Activated naive CD4-positive, alpha-beta T cell treated with anti-CD3 and anti-CD28 coated beads for 36 hours (primary cell): ENCODE measurements at places on chromosomes 3 and 15. TPM values are rescaled to one million over a fixed set of nuclear protein-coding genes. Genes with fewer than 3 reads are reported as not detected.

DNA sequence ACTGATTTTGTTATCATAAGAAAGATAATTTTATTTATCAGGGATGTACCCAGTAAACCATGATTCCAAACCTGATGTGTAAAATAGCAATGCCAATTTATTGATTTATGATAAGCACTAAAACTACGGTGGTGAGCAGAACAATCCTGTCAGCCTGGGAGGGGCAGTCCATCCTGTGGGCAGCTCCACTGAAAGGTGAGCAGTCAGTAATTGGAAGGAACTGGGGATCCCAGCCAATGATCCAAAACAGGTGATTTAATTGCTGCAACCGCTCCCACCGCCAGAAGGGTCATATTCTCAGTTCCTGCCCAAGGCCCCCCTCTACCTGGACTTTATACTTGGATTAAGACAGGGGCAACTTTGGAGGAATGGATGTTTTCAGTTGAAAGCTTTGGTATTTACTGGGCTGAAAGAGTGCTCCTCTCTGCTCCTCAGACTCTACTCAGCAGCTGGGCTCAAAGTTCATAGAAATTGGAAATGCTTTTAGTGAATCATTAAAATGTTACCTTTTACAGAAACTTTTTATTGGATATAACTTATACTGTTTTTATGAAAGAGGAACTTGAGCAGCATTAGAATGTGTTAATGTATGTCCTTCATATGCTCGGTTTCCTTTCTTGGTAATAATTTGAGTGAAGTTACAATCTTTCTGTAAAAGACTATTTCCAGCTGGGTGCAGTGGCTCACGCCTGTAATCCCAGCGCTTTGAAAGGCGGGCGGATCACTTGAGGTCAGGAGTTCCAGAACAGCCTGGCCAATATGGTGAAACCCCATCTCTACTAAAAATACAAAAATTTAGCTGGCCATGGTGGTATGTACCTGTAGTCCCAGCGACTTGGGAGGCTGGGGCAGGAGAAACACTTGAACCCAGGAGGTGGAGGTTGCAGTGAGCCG lies 198.6 kb upstream of the IL12A start:
- no peak for DNase-seq

DNA sequence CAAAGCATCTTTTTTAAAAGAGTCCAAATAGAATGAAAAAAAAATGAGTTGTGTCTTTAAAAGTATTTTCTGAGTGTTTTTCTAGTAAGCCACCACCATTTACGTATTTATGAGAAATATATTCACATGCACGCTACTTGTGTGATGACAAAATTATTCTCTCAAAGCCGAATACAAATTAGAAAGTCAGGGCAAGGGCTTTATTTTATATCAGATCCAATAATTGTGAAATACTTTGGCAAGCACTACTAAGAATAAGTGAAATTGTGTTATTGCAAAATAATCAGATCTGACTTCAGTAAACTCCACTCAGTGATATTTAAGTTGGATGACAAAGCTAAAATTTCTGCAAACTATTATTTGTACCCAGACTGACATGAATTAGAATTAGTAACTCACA lies 589.3 kb upstream of the KCNMB2 start:
- DNase-seq = no peak

Gene SLC22A14
- total RNA-seq = not detected

DNA sequence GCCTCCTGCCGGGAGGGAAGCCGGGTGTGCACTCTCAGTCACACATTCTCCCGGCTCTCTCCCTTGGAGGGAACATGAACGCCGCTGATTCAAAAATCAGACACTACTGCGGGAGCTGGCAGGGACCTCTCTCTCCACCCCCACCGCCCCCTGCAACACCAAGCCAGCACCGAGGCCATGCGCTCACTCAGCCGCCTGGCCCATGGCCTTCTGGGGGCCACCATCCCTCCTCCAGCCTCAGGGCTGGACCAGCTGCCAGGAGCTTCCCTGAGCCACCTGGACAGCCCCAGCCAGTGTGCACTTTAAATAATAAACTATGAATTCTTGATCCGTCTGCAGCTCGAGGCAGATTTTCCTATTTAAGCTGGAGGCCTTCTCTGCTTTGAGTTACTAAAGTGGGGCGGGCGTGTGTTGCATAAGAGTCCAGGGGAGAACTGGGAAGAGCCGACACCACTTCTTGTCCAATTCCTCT lies 30.6 kb downstream of the ADAMTS17 start:
- no peak for DNase-seq

GRCh38 chr15:74399100-74399499 lies 31.7 kb upstream of the CYP11A1 start:
- no peak for DNase-seq

DNA sequence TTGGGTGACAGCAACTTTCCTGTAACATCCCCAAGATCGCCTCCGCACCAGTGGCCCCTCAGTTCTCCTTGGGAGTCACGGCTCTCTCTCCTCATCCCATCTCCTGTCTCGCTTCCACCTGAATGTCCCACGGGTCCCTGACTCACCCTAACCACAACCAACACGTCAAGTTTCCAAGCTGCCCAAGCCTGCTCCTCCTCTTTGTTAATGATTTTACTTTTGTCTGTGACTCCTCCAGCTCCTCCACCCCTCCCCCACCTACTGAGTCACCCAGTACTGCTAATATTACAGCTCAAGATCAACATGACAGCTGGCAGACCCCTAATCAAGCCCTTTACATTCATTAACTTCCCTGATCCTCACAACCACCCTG lies 39.3 kb downstream of the BDH1 start:
- peak; percentile 69 for DNase-seq

GRCh38 chr3:64739971-64740631 lies 52.3 kb upstream of the ADAMTS9 start:
- DNase-seq = no peak

DNA sequence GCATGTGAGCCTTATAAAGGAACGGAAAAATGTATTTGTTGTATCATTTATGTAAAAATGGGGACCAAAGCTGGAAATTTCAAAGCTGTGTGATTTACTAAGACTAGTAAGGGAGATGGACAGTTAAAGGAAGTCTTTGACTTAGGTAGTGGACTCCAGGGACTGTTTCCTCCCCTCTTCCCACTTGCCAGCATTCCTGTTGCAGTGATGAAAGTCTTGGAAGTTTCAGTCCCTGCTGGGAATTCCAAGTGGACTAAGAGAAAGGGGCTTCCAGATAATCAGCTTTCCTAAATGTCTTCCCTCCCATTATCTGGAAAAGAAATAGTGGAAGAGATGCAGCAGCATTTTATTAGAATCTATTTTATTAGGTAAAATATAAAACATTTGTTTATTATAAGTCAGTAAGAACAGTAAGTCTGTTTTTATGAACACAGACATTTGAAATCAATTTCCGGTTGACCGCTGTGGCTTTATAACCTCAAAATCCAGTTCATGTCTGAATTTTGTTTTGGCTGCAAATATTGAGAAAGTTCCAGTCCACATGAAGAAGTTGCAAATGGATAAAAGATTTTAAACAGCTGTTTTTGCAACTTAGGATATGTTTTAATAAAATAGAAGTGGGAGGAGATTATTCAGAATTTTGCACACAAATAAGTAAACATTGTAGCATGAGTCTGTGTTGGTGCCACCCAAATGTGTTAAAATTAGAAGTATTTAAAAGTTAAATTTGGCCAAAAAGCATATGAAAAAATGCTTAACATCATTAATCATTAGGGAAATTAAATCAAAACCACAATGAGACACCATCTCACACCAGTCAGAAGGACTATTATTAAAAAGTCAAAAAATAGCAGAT lies 141.8 kb downstream of the IL20RB start:
- no peak for DNase-seq

DNA sequence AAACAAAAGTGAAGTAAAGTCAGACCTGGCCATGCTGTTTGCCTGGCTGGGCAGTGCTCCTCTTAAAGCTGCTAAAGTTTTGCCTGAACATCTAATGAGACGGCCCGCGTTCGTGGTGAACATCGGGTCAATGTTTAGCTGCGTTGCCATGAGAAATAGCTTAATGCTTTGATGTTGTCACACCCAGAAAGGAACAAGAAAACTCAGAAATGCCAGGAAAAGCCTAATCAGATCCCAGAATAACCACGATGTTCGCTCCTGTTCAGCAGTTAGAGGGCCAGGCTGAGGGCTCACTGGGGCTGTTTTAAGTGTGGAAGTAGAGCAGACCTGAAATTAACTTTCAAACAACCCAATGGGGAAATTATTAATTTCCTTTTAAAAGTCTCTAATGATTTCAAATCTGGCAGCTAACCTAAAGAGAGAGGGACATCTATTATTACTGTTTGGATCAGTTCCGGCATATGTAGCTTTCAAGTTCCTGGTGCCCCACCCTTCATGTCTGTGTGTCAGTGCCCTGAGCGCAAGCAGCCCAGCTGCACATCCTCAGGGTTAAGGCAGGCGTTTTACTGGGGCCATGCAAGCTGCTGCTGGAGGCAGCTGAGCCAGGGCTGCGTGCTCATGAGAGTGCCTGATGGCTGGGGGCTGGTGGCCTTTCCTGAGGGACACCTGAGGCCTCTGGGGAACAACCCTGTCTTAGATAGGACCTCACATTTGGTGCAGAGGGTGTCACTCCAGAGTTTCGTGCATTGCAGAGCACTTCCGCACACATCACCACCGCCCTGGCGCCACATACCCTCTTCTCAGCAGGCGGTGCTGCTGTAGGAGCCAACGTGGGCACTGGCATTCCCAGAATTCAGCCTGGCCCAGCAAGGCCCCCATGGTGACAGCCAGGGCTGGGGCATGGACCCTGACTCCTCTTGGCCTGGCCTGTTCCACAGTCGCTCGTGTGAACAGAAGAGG lies 76.6 kb downstream of the LRRK1 start:
- DNase-seq = no peak

DNA sequence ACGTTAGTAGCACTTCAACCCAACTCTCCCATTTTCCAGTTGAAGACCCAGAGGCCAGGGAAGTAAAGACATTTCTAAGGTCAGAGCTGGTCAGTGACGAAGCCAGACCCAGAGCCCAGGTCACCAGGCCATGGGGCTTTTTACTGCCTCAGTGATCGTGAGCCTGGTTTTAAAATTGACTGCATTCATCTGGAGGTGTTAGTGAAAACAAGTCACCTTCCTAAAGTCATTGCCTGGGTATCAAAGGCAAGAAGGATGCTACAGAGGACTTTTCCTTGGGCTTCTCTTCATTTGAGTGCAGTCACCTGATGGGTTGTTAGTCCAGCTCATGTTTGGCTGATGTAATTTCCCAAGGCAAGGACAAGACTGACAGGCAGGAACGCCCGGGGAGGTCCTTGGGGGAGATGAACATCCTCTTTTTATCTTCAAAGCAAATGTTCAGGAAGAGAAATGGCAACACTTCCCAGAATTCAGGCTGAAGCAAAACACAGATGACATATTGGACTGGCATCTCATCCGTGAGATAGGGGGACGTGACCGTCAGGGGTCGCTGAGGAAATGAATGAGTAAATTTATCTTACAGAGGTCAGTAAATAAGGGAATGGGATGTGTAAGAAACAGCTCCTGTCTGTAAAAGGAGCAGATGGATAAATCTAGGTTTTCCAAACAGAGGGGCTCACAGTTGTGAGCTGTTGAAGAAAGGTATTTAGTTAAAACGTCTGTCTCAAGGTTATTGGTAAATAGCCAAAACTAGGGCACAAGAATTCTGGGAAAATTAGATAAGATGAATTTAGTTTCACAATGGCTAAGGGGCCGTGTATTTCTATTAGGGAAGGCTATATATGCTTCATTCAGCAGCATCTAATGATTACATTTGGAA lies 201.2 kb downstream of the OPA1 start:
- DNase-seq = no peak

Gene C3orf52
- 3.8 TPM for total RNA-seq

GRCh38 chr15:40439960-40440742 lies 602 bp upstream of the BAHD1 start:
- DNase-seq = peak; percentile 36

GRCh38 chr3:31402117-31402516 lies 130.6 kb upstream of the STT3B start:
- DNase-seq = no peak

- peak; percentile 82 for DNase-seq
Measured at GRCh38 chr3:179037351-179037750, 34.3 kb downstream of the ZMAT3 start.

DNA sequence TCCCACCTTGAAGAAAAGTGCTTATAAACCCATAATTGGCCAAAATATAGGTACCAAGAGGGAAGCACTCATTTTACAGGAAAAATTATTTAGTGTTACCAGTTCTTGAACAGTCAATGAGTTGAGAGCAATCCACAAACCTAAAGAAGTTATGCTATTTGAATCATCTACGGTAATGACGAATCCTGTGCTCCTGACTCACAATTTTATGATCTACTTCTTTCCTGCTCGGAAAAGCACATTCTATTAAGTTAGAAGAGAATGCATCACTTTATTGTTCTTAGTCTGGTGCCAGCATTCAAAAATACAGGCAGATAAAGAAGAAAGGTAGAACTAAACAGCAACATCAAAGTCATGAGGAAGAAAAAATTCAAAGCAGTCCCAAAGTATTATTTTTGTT lies 33.2 kb downstream of the CHRM5 start:
- no peak for DNase-seq
